ENCODE measurements at places on chromosomes 7 and 10. TPM values are rescaled to one million over a fixed set of nuclear protein-coding genes. Genes with fewer than 3 reads are reported as not detected.

HOXA11 gene
- total RNA-seq, result not detected

EBLN1 gene
- not detected for total RNA-seq

OSBPL3 gene
- total RNA-seq, result 13.9 TPM

BLNK gene
- total RNA-seq, result not detected

LEP gene
- total RNA-seq, result not detected

ADAM12 gene
- total RNA-seq, result 0.19 TPM

GHRHR gene
- total RNA-seq, result 6.5 TPM

OR9A2 gene
- not detected for total RNA-seq

DNA sequence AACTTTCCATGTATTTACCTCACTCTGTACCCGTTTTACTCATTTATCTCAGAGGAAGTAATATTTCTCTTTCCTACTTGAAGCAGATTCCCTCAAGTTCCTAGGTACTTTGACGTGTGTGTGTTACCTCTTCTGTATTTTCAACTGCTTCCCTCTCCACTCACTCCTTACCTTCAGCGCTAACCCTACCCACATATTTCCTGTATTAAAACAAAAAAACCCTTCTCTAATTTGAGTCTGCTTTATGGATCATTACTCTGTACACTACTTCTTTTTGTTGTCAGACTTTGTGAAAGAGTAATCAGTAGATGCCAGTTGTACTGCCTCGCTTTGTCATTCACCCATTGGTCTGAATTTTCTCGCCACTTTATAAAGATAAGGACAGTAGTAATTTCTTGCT lies 74.0 kb downstream of the CDK13 start:
- no peak for DNase-seq
- H3K4me3 ChIP-seq, result no peak overlapping the region
- H3K4me1 ChIP-seq, result no peaks in the 10 kb centered on the region
- H3K27ac ChIP-seq, result no peak overlapping the region
- no peaks in the 10 kb centered on the region for H3K36me3 ChIP-seq

GRCh38 chr10:125107166-125107949 lies 53.0 kb downstream of the CTBP2 start:
- H3K27me3 ChIP-seq, result no peaks in the 10 kb centered on the region
- DNase-seq, result no peak
- no peak overlapping the region for H3K27ac ChIP-seq
- H3K36me3 ChIP-seq, result peaks cover 28% of the 10 kb centered on the region
- no peak overlapping the region for H3K4me3 ChIP-seq

GRCh38 chr7:106765727-106766355 lies 99.2 kb upstream of the PIK3CG start:
- H3K27ac ChIP-seq, result no peak overlapping the region
- H3K4me1 ChIP-seq, result no peaks in the 10 kb centered on the region
- no peaks in the 10 kb centered on the region for H3K36me3 ChIP-seq
- no peak overlapping the region for H3K4me3 ChIP-seq
- H3K27me3 ChIP-seq, result no peaks in the 10 kb centered on the region

GRCh38 chr7:116232920-116233319 lies 22.6 kb downstream of the TES start:
- no peaks in the 10 kb centered on the region for H3K27me3 ChIP-seq
- no peaks in the 10 kb centered on the region for H3K36me3 ChIP-seq
- H3K27ac ChIP-seq, result no peak overlapping the region
- DNase-seq, result no peak
- H3K4me3 ChIP-seq, result no peak overlapping the region
- no peaks in the 10 kb centered on the region for H3K4me1 ChIP-seq

DNA sequence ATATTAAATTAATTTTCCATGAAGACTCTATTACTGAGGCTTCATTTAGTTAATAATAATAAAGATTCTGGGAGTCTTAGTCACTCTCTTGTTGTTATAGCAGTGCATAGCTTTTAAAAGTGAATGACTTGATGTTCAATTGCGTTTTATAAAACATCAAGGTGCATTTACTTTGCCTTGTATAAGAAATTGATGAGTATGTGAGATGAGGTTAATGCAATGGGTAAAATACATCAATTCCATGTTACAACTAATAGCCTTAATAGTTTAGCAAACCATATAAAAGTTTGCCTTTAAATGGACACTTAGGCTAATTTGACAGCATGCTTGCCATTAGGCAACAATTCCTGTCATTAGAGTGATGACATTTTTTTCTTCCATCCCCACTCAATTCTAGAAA lies 173.6 kb upstream of the TEX47 start:
- H3K36me3 ChIP-seq, result no peaks in the 10 kb centered on the region
- no peak for DNase-seq
- no peak overlapping the region for H3K27ac ChIP-seq
- no peaks in the 10 kb centered on the region for H3K27me3 ChIP-seq
- H3K4me3 ChIP-seq, result no peak overlapping the region

DNA sequence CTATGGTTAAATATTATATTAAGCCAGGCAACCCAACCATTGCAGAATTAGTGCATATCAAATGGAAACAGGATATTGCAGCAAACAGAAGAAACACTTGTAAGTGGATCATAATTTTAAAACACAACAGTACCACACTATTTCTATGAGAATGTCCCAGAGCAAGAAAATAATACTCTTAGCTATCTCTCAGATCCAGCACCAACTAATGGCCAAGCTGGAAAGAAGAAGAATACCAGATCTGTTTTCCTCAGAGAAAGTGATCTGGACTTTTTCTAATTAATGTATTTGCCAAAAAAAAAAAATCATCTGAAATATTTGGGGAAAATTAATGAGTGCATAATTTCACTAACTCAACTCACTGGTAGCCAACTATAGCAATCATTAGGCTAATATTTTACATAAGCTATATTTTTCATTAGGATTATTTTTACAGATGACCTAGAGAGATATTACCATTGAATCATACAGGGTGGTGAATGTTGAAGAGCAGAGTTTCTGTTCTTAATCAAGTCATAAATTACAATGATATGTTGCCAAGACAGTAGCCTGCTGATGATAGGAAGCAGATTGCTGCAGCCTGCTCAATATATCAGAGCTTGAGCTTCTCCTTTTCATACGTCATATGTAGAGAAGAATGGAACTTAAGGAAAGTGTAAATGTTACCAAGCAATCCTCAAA lies 995.4 kb upstream of the LRRN3 start:
- H3K36me3 ChIP-seq, result no peaks in the 10 kb centered on the region
- no peaks in the 10 kb centered on the region for H3K4me1 ChIP-seq
- H3K27me3 ChIP-seq, result no peaks in the 10 kb centered on the region
- H3K4me3 ChIP-seq, result no peak overlapping the region
- no peak overlapping the region for H3K27ac ChIP-seq

- H3K36me3 ChIP-seq, result no peaks in the 10 kb centered on the region
- DNase-seq, result no peak
- no peak overlapping the region for H3K4me3 ChIP-seq
- no peak overlapping the region for H3K27ac ChIP-seq
- H3K4me1 ChIP-seq, result no peaks in the 10 kb centered on the region
Observed at GRCh38 chr7:94276795-94277194, 117.9 kb upstream of the COL1A2 start.

DNA sequence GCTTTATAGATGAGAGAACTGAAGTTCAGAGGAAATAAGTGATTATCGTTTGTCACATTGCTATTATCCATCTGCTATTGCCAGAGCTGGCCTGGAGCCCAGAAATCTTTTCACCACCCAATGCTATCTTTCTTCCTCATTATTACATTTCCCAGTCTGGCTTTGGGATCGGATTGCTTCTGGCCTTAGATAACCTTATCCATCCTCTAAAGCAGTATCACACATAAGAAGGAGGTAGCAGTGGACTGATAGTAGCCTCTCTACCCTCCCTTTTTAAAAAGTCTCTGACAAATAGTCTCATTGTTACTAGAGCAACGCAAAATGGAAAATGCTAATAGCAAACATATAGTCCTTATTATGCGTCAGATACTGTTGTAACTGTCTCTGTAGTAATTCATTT lies 1.3 kb upstream of the CLDN12 start:
- H3K4me3 ChIP-seq, result no peak overlapping the region
- H3K27ac ChIP-seq, result no peak overlapping the region
- H3K4me1 ChIP-seq, result no peaks in the 10 kb centered on the region

GRCh38 chr7:139830782-139831501 lies 1.9 kb downstream of the TBXAS1 start:
- DNase-seq, result no peak

DNA sequence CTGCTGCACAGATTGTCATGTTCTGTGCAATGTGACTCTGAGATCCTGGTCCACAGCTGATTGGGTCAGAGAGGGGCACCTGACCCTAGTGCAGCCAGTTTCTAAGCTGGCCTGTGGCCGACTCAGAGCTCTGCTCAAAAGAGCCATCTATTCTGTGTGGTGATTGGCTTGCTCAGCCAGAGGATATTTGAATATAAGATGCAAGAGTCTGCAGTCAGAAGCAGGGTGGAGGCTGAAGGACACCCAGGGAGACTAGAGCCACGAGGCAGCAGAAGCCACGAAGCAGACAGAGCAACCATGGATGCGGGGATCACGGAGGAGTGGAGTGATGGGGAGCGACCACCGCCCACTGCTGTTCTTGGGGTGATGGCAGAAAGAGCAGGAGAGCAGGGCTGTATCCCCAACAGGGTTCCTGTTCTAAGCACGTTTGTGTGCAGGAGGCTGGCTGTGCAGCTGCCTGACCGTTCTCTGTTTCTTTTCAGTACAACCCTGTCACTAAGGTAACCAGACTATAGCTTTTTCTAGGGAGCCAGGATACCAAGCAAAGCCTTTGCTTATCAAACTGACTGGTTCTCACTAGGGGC lies 19.5 kb upstream of the RHEB start:
- no peak overlapping the region for H3K4me3 ChIP-seq
- no peaks in the 10 kb centered on the region for H3K4me1 ChIP-seq
- H3K36me3 ChIP-seq, result no peaks in the 10 kb centered on the region
- no peaks in the 10 kb centered on the region for H3K27me3 ChIP-seq

DNA sequence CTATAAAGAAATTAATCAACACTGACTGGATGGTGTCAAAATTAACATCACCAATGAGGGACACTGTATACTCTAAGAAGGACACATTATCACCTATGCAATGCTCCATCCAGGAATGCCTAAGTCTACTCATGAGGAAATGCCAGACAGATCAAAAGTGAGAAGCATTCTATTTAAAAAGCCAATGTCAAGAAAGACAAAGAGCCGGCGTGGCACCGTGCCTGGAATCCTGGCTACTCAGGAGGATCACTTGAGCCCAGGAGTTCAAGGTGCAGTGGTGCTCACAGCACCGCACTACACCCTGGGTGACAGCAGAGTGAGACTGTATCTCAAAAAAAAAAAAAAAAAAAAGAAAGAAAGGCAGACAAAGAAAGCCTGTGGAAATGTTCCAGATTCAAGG lies 45.5 kb upstream of the ANAPC16 start:
- no peaks in the 10 kb centered on the region for H3K27me3 ChIP-seq
- H3K4me3 ChIP-seq, result no peak overlapping the region
- H3K27ac ChIP-seq, result no peak overlapping the region

GRCh38 chr10:24360282-24361127 lies 151.6 kb downstream of the KIAA1217 start:
- no peaks in the 10 kb centered on the region for H3K36me3 ChIP-seq
- H3K4me1 ChIP-seq, result peaks cover 6% of the 10 kb centered on the region
- no peak overlapping the region for H3K27ac ChIP-seq
- no peaks in the 10 kb centered on the region for H3K27me3 ChIP-seq
- no peak overlapping the region for H3K4me3 ChIP-seq

- H3K4me1 ChIP-seq, result no peaks in the 10 kb centered on the region
- no peak overlapping the region for H3K4me3 ChIP-seq
- no peaks in the 10 kb centered on the region for H3K27me3 ChIP-seq
- DNase-seq, result no peak
Observed at GRCh38 chr10:46318799-46319198, 32.0 kb downstream of the ANTXRL start.

GRCh38 chr10:1552406-1552805 lies 184.9 kb downstream of the ADARB2 start:
- H3K27me3 ChIP-seq, result no peaks in the 10 kb centered on the region
- no peak overlapping the region for H3K27ac ChIP-seq
- no peak overlapping the region for H3K4me3 ChIP-seq

DNA sequence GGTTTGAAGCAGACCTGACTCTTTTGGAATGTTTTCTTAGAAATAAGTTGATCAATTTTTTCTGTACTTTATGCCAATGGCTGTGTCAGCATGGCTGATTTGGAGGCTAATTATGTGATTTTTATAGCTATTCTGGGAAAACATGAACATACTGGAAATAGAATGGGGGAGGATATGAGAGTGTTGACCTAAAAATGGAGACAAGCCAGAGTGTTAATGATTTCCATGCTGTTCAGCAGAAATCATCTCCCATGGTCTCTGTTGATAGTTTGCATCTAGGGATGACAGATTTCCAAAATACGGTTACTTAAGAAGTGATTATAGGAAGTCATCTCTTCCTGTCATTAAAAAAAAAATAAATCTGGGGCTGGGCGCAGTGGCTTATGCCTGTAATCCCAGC lies 32.7 kb upstream of the DMTF1 start:
- H3K4me3 ChIP-seq, result no peak overlapping the region
- H3K4me1 ChIP-seq, result no peaks in the 10 kb centered on the region
- no peak overlapping the region for H3K27ac ChIP-seq
- no peaks in the 10 kb centered on the region for H3K27me3 ChIP-seq
- H3K36me3 ChIP-seq, result no peaks in the 10 kb centered on the region

DNA sequence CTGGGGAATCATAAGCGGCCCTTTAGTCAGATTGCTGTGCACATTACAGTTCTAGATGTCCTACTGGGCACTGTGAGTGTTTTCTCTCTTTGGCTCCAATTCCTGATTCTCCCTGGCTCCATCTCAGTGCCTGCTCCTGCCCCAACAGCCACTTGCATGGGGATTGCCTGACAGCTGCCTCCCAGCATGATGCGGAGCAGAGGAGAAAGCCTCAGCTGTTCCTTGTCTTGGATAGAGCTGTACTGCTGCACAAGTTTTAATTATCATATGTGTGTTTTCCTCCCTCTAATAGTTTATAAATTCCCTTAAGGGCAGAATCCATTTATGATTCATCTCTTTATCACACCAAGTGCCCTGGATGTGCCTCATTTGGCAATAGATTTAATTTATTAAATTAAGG lies 285.8 kb upstream of the COBL start:
- no peaks in the 10 kb centered on the region for H3K36me3 ChIP-seq
- H3K27me3 ChIP-seq, result no peaks in the 10 kb centered on the region
- no peak overlapping the region for H3K4me3 ChIP-seq
- H3K4me1 ChIP-seq, result no peaks in the 10 kb centered on the region

GRCh38 chr7:75866114-75866488 lies 12.7 kb upstream of the RHBDD2 start:
- DNase-seq, result no peak
- no peaks in the 10 kb centered on the region for H3K27me3 ChIP-seq
- H3K4me1 ChIP-seq, result peaks cover 3% of the 10 kb centered on the region

DNA sequence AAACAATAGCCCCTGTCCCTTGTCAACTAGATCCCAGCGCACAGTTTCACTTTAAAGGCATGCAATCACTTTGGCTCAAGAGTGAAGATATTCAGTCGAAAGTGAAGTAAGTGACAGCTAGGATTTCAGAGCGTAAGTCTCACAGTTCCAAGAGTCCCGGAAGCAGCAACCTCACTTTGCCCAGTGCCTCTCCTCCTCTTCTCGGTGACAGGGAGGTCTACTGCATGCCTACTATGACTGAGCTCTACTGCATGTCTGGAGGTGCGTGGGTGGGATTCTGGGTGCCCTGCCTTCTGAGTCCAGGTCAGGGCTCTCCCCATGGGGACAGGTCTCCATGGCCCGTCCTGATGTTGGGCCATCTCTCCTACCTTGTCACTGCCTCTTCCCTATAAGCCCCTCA lies 17.0 kb downstream of the PRKCQ start:
- DNase-seq, result no peak
- H3K27ac ChIP-seq, result no peak overlapping the region
- no peaks in the 10 kb centered on the region for H3K27me3 ChIP-seq
- H3K4me3 ChIP-seq, result no peak overlapping the region
- H3K36me3 ChIP-seq, result no peaks in the 10 kb centered on the region
- no peaks in the 10 kb centered on the region for H3K4me1 ChIP-seq
